ENCODE measurements at places on chromosomes 13 and 19.
A peak's percentile ranks its signal among the peaks of the same experiment; 100 is the strongest.

DNA sequence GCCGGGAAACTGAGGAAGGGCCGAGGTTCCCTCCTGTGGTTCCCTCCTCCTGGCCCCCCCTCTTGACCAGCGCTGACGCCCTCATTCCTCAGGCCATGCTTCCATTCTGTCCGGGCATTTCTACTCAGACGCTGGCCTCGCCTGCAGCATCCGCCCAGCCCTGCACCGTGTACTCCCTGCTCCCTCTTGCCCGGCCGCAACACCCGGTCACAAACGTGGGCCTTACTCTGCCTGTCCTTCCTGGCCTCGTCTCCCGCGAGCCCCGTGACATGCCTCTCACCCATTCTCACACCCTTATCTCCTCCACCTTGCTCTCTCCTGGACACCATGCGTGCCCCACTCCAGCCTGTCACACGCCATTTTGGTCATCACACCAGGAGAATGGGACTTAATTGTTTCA lies 11.3 kb downstream of the HDGFL2 start:
- DNase-seq, result no peak

- DNase-seq, result no peak
These were observed 113.2 kb downstream of the MYCBP2 start for GRCh38 chr13:77213644-77214043.

GRCh38 chr19:17726964-17727773 lies 7.9 kb downstream of the MAP1S start:
- no peak for DNase-seq

DNA sequence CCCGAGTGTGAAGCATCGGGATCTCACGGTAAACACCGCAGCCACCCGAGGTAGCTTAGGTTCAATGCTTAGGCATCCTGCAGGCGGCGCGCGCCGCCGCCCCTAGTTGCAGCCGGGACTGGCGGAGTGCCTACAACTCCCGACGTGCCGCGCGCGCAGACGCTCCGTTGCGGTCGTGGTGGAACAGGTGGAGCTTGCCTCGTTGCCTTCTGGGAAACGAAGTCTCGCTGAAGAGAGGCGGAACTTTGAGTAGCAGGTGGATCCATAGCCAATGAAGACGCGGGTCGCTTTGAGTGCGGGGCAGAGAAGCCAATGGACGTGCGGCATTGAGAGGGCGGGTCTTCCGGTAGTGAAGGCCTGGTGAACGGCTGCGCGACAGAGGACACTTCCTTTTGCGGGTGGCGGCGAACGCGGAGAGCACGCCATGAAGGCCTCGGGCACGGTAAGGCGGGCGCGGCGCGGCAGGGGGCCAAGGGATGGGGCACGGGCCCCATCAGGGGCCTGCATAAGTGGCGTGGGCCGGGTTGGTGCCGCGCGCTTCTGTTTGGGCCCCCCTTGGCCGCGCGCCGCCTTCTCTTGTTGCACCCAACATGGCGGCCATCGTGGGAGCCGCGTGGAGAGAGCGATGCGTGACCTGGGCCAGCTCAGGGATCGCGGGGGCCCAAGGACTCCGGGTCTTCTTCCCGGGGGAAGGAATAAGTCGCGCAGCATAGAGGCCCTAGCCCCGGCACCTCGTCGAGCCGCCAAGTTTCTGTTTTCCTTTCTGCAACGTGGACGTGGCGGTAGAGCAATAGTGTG lies at the start of gene RPL18A:
TSS of gene RPL18A (plus strand) at position 378 of the 798 bp plus-strand sequence. CDS start at position 425, 47 bp downstream.
- DNase-seq, result peak; percentile 100

DNA sequence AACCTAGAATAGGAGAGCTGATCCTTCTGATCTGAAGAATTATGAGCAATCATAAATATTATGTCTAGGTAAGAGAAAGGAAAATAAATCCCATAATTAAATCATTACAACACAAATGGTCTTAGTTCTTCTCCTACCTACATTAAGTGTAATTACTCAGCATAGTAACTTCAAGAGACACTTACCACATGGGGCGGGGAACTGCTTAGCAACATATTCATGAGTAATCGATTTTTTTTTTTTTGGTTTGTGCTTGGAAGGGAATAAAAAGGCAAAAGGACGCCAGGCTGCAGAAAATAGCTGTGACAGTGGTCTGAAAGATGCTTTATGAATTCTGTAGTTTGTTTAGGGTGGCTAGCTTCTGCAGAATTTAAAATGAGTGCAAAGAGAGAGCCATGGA lies 103.3 kb upstream of the HTR2A start:
- no peak for DNase-seq

DNA sequence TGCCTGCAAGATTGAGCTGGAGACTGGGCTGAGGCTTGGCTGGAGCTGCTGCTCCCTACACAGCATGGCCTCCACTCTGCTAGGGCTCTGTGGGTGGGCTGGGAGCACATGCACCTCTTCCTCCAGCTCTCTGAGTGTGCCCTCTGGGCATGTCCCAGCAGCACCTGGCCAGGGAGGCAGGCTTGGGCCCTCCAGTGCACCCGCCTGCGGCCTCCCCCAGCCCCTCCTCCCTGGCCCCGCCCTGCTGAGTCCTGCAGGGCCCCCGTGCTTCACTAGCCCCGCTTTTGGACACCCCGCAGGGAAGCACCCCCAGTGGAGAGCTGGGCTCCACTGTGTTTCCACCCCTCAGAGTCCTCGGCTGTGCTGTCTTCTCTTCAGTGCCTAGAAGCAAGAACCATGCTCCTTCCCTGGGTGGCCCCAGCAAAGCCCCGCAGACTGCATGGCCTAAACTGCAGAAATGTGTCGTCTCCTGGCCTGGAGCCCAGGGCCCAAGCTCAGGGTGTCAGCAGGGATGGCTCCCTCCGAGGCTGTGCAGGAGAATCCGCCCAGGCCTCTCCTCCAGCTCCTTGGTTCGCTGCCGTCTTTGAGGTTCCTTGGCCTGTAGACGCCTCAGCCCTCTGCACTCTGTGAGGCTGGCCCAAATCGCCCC lies 5.0 kb upstream of the TEX29 start:
- DNase-seq, result no peak

- no peak for DNase-seq
These were observed 7.6 kb downstream of the EPS8L1 start for GRCh38 chr19:55083004-55083850.

- no peak for DNase-seq
These were observed 19.8 kb upstream of the SLC35E1 start for GRCh38 chr19:16591803-16592556.

- DNase-seq, result no peak
These were observed 4.5 kb downstream of the DBP start for GRCh38 chr19:48632692-48633147.

DNA sequence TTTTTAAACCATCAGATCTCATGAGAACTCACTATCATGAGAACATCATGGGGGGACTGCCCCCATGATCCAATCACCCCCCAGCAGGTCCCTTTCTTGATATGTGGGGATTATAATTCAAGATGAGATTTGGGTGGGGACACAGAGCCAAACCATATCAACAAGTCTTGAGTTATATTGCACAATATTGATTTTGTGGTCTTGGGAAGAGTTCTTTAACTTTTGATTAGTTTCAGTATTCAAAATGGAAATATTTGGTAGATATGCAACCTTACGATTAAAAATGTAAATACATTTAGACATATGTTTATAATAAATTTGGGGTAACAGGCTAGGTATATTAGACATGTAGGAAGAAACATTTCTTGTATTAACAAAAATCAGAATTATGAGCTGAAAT lies 188.2 kb downstream of the GPC5 start:
- no peak for DNase-seq

GRCh38 chr19:54439174-54439851 lies 9.7 kb upstream of the LENG8 start:
- DNase-seq, result no peak

- no peak for DNase-seq
These were observed 21.3 kb downstream of the DNAJC3 start for GRCh38 chr13:95698047-95698749.

DNA sequence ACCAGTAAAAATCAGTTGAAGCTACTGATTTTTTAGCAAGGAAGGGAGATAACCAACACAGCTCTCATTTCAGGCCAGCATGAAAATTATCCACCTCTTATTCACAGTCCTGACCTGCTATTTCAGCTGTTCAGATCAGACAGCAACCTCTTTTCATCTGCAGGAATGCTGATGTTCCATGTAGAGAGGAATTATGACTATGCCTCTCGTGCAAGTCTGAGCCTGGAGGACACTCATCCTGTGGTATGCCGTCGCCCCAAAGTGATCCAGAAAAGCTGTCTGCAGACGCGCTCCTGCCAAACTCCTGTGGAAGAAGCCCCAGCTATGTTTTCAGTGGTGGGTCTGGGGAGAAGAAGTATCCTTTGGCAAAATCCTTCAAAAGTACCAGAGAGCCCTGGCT lies 563.5 kb upstream of the SLITRK1 start:
- no peak for DNase-seq

GRCh38 chr13:29480893-29481525 lies 114.5 kb downstream of the SLC7A1 start:
- no peak for DNase-seq

DNA sequence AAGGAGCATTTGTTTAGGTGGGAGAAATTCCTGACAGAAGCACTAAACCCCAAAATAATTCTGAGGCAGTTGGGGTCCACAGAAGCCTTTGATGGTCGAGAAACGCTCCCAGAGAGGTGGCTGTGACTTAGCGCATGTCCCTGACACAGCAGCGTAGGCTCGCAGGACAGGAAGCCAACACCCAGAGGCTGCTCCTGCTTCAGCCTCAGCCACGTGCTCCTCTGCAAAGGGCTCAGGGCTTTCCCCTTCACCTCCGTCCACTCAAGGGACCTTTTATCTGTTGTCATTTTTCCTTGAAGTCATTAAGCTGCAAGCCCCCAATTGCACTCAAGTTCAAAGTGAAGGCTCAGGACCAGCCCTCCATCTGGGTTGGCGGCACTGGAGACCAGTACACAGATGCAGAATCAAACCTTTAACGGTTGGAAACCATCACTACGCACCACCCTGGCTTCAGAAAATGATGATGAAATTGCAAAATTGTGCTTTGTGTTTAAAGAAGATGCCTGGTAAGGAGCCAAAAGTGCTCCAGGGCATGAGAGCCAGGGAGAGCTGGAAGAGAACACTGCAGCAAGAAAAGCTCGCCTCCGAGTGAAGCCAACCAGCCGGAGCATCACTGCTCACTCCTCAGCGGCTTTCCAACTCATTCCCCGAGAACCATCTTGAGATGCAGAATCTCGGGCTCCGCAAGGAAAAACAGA lies 219.6 kb downstream of the RAP2A start:
- no peak for DNase-seq

DNA sequence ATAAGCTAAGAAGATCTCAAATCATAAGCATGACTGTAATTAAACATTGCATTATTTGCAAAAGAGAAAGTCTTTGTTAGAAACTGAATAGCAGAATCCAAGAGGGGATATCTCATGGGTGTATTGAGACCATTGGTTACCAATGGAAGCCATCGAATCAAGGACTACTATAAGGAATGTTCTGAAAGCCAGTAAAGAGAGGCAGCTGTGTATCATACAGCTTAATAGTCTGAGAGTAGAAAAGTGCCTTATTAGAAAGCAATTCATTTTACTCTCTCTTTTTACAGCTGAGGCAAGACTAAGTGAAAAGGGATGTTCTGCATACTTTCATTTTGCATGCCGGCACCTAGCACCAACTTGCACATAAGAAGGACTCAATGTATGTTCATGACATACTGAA lies 7.6 kb upstream of the DCT start:
- no peak for DNase-seq

GRCh38 chr19:17848595-17849292 lies 962 bp upstream of the JAK3 start:
- no peak for DNase-seq

GRCh38 chr19:49150106-49150943 lies 4.9 kb downstream of the HRC start:
- DNase-seq, result peak; percentile 73
